ENCODE measurements at places on chromosomes 5 and 9.

DNA sequence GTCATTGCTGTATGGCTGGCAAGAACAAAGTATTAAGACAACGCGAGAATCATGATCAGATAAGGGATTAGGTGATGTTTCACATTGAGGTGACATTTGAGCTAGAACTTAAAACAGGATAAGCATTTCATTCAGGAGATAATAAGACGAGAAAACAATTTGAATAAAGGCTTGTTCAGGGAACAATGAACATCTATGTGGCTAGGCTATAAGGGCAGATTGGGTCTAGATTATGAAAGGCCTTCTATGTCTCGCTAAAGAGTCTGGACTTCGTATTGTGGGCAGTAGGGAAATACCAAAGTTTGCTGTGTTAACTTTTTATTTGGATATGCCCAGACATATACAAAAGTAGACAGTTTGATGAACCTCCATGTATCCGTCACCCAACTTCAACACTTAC, 6.9 kb downstream of the MRPL22 start:
- no peak for DNase-seq

GRCh38 chr5:78008356-78008967, 232.3 kb upstream of the TBCA start:
- peak; percentile 34 for DNase-seq

DNA sequence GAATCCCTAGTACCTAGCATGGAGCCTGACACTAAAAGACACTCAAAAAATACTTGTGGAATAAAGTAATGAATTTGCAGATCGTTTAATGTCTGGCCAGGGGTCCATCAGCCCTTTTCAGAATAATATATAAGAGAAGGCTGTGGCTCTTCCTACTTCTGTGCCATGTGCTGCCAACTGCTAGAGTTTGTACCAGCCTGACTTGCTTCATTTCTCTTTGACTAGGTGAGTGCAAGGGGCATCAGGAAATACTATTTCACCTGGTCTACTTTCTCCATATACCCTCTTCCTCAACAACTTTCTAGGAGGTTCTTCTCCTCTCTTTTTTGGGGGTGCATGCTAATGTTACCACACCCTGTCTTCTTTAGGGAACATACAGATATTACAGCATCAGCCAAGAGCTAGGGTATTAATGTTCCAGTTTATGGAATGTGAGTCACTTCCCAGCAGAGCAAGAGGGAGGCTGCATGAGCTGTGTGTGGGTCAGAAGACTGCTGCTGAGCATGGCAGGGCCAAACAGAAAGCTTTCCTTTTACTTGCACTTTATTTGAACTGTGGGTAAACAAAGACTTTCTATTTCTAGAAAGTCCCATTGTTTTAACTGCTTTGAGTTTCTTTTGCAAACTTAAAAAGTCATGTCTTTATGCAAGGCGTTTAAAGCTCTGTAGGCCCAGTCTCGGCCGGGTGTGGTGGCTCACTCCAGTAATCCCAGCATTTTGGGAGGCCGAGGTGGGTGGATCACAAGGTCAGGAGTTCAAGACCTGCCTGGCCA, 158.9 kb downstream of the ADAMTSL1 start:
- DNase-seq, result no peak

GRCh38 chr5:179794575-179794974, 789 bp downstream of the LTC4S start:
- DNase-seq, result no peak

GRCh38 chr5:140329739-140330481, 16.5 kb downstream of the HBEGF start:
- no peak for DNase-seq

All from NCI-H1092 (cell line).